ENCODE measurements at places on chromosomes 3 and 15. TPM values are rescaled to one million over a fixed set of nuclear protein-coding genes. Genes with fewer than 3 reads are reported as not detected.

DNA sequence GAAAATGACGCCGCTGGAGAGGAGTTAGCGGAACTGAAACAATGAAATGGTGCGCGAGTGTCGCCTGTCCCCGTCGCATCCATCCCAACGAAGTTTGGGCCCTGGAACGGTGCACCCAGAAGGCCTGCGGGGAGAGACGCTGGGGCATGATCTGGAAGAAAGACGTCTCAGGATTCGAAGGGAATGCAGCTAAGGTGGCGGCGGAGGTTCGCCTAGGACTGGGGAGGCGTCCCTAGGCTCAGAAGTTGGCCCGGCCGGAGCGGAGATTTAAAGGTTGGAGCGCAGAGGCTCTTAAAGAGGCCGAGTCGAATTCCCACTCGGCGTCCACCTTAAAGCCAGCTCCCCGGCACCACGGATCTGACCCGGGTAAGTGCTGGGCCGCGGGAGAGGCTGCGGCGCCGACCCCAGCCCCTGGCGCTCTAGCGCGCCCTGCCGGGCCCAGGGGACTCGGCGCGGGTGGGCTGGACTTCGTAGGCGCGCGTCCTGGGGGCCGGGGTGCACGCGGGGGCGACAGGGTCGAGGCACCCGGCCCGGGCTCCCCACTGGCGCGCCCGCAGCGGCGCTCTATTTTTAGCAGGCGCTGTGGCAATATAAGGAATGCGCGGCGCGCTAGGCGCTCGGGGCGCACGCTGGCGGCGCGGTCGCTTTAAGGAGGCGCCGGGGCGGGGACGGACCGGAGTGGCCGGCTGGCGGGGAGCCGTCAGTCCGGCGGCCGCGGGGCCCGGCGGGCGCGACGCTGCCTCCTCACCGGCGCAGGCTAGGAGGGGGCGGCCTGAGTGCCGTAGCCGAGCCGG lies at the start of gene MRAS:
Gene MRAS, plus strand, starts transcription at position 620 of the 794 bp plus-strand sequence. CDS start 24,305 bp downstream, outside the sequence.
- peaks cover 36% of the 10 kb centered on the region for H3K27me3 ChIP-seq
- peak within 1 kb of the TSS; percentile 69 for H3K27ac ChIP-seq

Gene CTXND1
- not detected for total RNA-seq

GRCh38 chr3:51099794-51100535 lies 285.1 kb upstream of the MANF start:
- no peaks in the 10 kb centered on the region for H3K27me3 ChIP-seq
- H3K4me1 ChIP-seq: no peaks in the 10 kb centered on the region
- no peaks in the 10 kb centered on the region for H3K36me3 ChIP-seq
- H3K4me3 ChIP-seq: no peak overlapping the region

Gene CYP19A1
- 0.24 TPM for total RNA-seq

Gene FBN1
- total RNA-seq: 0.61 TPM

Gene SRP14
- total RNA-seq: 147 TPM

- H3K36me3 ChIP-seq: peaks cover 45% of the 10 kb centered on the region
- no peaks in the 10 kb centered on the region for H3K27me3 ChIP-seq
- H3K4me1 ChIP-seq: peaks cover 57% of the 10 kb centered on the region
- DNase-seq: no peak
Observed at GRCh38 chr3:105791131-105791530, 77.7 kb downstream of the CBLB start.

Gene ZNF502
- total RNA-seq: 0.54 TPM

DNA sequence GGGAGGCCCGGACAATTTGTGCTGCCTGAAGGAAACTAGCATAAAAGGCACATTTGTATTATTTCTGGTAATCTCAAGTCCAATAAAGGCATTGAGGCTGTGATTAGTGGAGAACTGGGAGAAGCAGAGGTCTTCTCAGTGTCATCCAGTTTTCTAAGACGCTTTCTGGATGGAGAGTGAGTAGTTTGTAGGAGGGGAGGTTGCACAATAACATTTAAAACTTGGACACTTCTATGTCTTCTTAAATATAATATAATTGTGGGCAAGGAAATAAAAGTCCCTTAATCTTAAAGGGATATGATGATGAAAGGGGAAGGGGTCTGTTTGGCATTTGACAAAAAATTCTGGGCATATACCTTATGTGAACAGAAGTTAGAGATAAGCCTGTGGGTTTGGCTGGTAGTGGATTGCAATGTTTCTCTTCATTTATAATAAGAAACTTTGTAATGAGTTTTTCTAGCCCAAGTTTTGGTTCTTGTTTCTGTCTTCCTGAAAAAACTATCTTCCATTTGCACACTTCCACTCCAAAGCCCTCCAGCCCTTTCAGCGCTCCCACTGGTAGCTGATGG lies 291.6 kb upstream of the TGFBR2 start:
- peaks cover 1% of the 10 kb centered on the region for H3K36me3 ChIP-seq
- H3K27me3 ChIP-seq: no peaks in the 10 kb centered on the region
- no peak overlapping the region for H3K4me3 ChIP-seq
- peaks cover 5% of the 10 kb centered on the region for H3K4me1 ChIP-seq
- no peak overlapping the region for H3K27ac ChIP-seq

Gene PRTG
- not detected for total RNA-seq
